ENCODE measurements at places on chromosomes 6 and 20.

- no peak for DNase-seq
These were observed 55.2 kb downstream of the TGM2 start for GRCh38 chr20:38109591-38110524.

DNA sequence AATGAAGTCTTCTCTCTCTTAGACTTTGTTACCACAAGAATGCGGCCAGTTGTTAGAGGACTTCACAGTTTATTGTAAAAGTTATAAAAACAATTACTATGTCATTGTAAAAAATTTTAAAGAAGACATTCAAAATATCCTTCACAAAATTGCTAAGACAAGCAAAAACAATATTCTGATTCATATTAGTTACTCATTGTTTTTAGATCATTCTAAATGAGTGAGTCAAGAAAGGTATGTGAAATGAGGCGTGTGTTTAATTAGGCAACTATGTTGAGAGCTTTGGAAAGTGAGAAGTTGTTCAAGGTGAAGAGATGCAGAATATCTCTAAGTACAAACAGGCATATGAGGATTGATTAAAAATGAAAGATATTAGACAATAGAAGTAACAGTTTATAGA lies 875.3 kb downstream of the EYS start:
- no peak for DNase-seq

DNA sequence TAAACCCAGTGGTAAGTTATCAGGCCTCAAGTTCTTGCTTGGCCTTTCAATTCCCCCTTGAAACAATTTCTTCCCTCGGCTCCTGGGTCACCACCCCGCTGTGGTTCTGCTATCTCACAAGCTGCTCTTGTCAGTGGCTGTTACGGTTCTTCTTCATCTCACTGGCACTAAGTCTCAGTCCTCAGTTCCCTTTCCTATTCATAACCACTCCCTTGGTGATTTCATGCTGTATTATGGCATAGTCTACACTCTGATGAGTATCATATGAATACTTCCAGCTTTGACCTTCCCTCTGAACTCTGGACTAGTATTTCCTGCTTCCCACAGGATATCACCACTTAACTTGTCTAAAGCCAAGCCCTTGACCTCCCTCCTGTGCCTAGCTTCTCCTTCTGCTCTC lies 7.9 kb downstream of the TAAR1 start:
- no peak for DNase-seq

DNA sequence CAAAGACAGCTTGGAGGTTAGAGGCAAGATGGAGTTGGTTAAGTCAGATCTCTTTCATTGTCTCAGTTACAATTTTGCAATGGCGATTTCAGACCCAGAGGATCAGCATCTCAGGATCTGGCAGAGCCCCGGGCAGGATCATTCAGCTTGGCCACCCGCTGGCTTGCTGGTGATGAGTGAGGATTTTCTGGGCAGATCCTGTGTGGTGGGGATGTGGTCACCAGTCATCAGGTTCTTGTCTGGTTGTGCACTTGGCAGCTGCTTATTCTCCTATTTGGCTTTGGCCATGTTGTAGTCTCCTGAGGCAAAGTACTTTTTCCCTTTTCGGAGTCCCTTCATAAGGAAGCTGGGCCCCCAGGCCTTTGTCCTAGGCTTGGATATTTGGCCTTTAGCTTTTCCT lies 953.9 kb downstream of the KIF16B start:
- DNase-seq: no peak

DNA sequence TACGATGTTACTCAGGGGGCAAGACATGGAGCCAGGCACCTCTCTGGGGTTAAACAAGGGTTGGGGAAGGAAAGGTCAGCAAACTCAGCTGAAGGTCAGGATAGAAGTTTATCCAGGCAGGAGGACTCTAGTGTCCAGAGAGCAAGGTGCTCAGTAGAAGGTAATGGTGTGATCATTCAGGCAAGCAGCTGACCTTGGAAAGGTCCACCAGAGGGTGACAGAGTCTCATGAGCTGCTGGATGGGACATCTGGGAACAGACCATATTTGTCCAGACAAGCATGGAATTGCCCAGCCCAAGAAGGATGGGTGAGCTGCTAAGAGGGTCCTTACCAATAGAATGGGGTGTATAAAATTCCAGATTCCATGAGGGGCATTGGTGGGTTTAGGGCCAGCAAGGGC lies 89.5 kb downstream of the MAP3K7 start:
- DNase-seq: no peak

GRCh38 chr6:147551976-147552375 lies 43.5 kb downstream of the SAMD5 start:
- DNase-seq: no peak

DNA sequence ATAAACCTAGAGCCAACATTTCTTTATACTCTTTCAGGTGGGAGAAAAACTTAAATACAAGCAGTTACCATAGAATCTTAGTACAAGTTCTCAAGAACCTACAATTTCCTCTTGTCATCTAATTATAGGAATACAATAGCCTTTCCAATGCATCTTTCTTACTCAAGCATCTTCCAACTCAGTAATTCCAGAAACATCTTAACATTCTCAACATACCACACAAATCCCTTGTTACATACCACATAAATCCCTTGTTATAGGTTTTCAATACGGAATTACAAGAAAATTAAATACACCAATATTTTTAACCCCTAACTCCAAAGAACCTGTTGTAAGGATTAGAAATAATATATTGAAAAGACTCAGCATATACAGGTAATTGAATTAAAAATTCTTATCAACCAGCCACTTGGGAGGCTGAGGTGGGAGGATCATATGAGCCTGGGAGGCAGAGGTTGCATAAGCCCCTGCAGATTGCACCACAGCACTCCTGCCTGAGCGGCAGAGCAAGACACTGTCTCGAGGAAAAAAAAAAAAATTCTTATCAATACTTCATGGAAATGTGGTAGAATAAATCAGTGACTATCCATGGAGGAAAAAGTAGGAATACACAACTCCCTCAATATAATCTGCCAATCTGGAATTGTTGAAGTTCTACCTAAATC lies 127.5 kb upstream of the CCDC28A start:
- DNase-seq: no peak
